ENCODE measurements at places on chromosomes 1 and 21.

GRCh38 chr1:209850342-209850979 lies 22.7 kb downstream of the UTP25 start:
- H3K36me3 ChIP-seq, result peaks cover 59% of the 10 kb centered on the region
- no peaks in the 10 kb centered on the region for H3K4me1 ChIP-seq
- no peak for DNase-seq
- no peaks in the 10 kb centered on the region for H3K27me3 ChIP-seq

GRCh38 chr1:7743346-7743745 lies 27.8 kb upstream of the VAMP3 start:
- H3K27me3 ChIP-seq, result no peaks in the 10 kb centered on the region
- H3K4me3 ChIP-seq, result no peak overlapping the region
- peaks cover 9% of the 10 kb centered on the region for H3K36me3 ChIP-seq
- H3K4me1 ChIP-seq, result peaks cover 2% of the 10 kb centered on the region

- H3K27ac ChIP-seq, result no peak overlapping the region
- H3K27me3 ChIP-seq, result no peaks in the 10 kb centered on the region
- no peak for DNase-seq
- H3K36me3 ChIP-seq, result no peaks in the 10 kb centered on the region
These were observed 84.7 kb downstream of the LRRC8D start for GRCh38 chr1:89905395-89906058.

DNA sequence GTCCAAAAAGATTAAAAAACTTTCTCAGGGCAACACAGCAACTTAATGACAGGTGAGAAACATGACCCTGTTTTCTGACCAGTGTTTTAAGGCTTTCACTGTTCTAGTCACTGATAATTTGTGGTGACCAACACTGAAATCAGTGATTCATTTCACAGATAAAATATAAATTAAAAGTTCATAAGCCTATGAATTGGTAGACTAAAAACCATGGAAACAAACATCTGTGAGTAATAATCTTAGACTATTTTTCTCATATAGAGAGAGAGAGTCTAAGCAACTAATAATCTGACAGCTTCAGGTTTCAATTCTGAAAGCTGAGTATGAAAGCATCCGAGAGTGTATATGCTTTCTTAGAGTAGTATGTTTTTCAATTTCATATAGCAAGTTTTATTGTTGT lies 536.9 kb downstream of the ADGRL2 start:
- H3K4me3 ChIP-seq, result no peak overlapping the region
- no peak overlapping the region for H3K27ac ChIP-seq
- H3K27me3 ChIP-seq, result no peaks in the 10 kb centered on the region

DNA sequence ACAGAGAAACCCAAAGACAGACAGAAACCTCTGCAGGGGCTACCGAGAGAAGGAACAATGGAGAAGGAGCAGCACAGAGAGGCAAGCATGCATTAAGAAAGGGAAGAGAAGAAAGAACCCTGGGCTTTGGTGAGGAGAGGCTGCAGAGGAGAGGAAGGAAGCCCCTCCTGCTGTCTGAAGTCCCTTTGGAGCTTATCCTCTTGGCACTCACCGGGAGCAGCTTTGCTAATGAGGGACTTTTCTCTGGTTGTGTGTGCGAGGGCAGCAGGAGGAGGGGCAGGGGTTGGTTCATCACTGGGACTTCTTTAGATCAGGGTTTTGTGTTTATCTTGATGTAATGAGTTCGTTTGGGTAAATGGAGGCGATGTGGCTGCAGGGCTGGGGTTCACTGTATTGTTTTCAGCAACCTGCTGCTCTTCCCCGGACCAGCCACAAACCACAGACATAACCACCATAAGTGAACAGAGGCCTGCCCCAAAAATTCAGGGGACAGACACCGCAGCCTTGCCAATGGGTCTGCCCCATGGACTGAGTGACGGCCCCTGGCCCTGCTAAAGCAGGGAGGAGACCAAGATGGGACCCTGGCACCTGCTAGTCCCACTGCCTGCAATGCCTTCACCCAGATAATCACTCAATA lies 100.6 kb downstream of the KCND3 start:
- H3K4me3 ChIP-seq, result no peak overlapping the region
- no peak overlapping the region for H3K27ac ChIP-seq
- peaks cover 29% of the 10 kb centered on the region for H3K27me3 ChIP-seq
- DNase-seq, result no peak
- no peaks in the 10 kb centered on the region for H3K36me3 ChIP-seq
- H3K4me1 ChIP-seq, result no peaks in the 10 kb centered on the region

GRCh38 chr1:192980856-192981255 lies 78.3 kb downstream of the UCHL5 start:
- H3K4me3 ChIP-seq, result no peak overlapping the region
- H3K27me3 ChIP-seq, result no peaks in the 10 kb centered on the region
- H3K36me3 ChIP-seq, result no peaks in the 10 kb centered on the region
- DNase-seq, result no peak

DNA sequence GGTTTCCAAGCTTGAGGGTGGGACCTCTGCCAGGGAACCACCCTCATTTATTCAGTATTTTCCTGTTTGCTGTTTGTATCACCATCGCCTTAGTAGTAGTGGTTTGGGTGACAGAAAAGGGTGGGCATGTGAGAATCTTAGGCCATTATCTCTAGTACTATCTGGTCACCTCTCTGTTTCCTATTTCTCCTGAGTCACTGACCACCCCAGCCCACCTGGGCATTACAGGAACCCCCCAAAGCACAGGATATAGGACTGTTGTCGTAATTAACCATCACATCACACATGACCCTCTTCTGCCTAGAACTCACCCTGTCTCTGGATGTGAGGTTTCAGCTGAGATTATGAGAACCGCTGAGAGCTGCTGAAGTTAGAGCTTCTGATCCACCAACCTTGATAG lies 60.4 kb downstream of the IL23R start:
- H3K27me3 ChIP-seq, result no peaks in the 10 kb centered on the region
- H3K36me3 ChIP-seq, result no peaks in the 10 kb centered on the region
- H3K4me3 ChIP-seq, result no peak overlapping the region
- H3K27ac ChIP-seq, result no peak overlapping the region
- no peak for DNase-seq
- H3K4me1 ChIP-seq, result no peaks in the 10 kb centered on the region

DNA sequence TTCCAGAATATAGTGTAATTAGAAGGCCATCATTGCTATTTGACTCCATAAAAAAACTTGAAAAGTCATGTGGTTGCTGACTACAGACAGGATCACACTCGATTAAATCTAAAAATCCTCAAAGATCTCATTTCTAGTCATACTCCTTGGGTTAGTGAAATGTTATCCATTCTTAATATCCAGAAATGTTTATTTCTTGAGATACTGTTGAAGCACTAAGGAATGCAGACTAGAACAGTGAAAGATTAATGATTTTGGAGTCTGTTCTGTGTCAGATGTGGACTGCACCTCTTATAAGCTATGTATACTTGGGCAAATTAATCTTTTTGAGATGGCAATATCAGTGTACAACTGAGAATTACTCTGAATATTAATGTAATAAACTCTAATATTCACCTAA lies 65.1 kb downstream of the ADSS2 start:
- H3K4me1 ChIP-seq, result peaks cover 3% of the 10 kb centered on the region
- DNase-seq, result no peak
- no peak overlapping the region for H3K27ac ChIP-seq
- H3K27me3 ChIP-seq, result no peaks in the 10 kb centered on the region

DNA sequence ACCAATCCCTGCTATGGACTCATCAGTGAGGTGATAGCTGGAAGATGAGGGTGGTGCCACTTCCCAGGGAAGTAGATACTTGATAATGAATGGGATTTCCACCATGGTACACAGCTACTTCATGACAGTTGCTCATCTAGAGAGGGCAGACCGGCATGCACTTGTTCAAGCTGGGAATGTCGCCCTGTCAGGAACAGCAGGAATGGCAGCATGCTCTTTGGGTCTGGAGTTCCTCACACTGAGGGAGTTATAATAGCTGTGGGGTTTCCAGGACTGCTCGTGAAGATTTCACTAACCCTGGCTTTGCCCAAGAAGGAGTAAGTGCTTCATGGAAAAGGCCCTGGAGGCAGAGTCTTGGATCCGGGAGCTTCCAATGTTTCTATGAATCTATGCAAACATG lies 129.2 kb downstream of the PSMG1 start:
- no peaks in the 10 kb centered on the region for H3K27me3 ChIP-seq
- no peaks in the 10 kb centered on the region for H3K4me1 ChIP-seq
- no peak overlapping the region for H3K27ac ChIP-seq
- H3K36me3 ChIP-seq, result no peaks in the 10 kb centered on the region

- no peak overlapping the region for H3K4me3 ChIP-seq
- H3K36me3 ChIP-seq, result no peaks in the 10 kb centered on the region
- peaks cover 3% of the 10 kb centered on the region for H3K4me1 ChIP-seq
- no peak for DNase-seq
- no peak overlapping the region for H3K27ac ChIP-seq
These were observed 38.7 kb downstream of the TTC13 start for GRCh38 chr1:230939806-230940489.

DNA sequence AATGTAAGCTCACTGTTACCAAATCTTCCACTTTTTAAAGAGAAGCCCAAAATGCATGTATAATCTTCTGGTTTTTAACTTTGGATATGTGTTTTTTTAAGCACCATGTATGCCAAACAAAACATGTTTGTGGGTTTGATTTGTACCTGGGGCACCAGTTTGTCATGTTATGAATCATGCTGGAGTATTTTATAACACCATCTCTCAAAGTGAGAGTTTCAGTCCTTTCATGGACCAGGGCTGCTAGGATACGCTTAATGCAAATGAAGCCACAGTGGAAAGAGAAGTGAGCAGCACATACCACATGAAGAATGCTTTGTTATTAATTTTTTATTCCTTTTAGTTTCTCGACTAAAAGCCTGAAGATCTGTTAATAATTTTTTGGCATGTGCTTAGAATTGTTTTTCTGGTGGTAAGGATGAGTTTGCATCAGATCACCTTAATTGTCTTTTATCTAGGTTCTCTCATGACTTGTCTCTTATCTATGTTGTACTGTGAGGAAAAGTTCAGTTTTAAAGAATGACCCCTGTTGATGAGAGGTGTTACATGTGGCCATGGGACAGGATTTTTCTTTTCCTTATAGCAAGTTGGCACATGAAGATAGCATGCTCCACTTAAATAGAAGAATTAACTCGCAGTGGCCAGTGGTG lies 2.0 kb upstream of the RABGAP1L start:
- no peaks in the 10 kb centered on the region for H3K27me3 ChIP-seq
- H3K4me3 ChIP-seq, result no peak overlapping the region
- DNase-seq, result peak; percentile 42
- H3K27ac ChIP-seq, result no peak overlapping the region

- peaks cover 35% of the 10 kb centered on the region for H3K4me1 ChIP-seq
- peak; percentile 78 for DNase-seq
- peaks cover 16% of the 10 kb centered on the region for H3K36me3 ChIP-seq
- H3K4me3 ChIP-seq, result no peak overlapping the region
- peak overlapping the region; percentile 42 for H3K27ac ChIP-seq
These were observed 8.6 kb downstream of the FMOD start for GRCh38 chr1:203342192-203342940.

DNA sequence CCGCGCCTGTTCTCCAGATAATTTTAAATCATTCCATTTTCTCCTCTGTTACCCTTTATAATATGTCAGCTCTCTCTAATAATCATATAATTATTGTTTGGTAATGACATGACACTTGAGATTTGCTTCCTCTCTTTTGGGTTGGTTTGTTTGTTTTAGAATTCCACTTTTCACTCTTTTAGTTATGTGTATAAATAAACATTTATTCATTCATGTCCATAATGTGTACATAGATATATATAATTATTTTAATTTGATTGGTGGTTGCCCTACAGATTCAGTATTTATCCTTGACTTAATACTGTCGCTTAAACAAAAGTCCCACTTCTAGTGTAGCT lies 93.4 kb upstream of the FMN2 start:
- no peak for DNase-seq
- no peaks in the 10 kb centered on the region for H3K36me3 ChIP-seq
- no peak overlapping the region for H3K27ac ChIP-seq

All from large intestine (tissue), 12 donors.